ENCODE measurements at places on chromosomes 6 and 20.
A peak's percentile ranks its signal among the peaks of the same experiment; 100 is the strongest.

- DNase-seq, result no peak
These were observed 53.0 kb upstream of the CHD6 start for GRCh38 chr20:41671143-41671542.

DNA sequence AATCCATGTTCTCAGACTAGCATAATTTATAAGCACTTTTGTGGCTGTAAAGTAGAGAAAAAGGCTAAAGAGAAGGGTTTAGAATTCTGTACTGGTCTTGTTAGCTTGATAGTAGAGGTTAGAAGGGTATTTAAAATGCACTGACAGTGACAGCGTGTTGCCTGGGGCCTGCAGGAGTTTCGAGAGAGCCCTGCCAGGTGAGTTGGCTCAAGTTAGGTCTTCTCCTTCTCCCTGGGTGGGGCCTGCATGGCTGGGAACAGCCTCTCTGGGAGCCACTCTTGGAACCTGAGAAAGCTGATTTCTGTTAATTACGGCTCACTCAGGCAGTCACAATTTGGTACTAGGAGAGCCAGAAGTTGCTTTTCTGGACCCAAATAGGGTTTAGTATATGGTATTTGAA lies 103.7 kb downstream of the ARID1B start:
- no peak for DNase-seq

GRCh38 chr6:137272403-137272802 lies 53.2 kb upstream of the IFNGR1 start:
- no peak for DNase-seq

DNA sequence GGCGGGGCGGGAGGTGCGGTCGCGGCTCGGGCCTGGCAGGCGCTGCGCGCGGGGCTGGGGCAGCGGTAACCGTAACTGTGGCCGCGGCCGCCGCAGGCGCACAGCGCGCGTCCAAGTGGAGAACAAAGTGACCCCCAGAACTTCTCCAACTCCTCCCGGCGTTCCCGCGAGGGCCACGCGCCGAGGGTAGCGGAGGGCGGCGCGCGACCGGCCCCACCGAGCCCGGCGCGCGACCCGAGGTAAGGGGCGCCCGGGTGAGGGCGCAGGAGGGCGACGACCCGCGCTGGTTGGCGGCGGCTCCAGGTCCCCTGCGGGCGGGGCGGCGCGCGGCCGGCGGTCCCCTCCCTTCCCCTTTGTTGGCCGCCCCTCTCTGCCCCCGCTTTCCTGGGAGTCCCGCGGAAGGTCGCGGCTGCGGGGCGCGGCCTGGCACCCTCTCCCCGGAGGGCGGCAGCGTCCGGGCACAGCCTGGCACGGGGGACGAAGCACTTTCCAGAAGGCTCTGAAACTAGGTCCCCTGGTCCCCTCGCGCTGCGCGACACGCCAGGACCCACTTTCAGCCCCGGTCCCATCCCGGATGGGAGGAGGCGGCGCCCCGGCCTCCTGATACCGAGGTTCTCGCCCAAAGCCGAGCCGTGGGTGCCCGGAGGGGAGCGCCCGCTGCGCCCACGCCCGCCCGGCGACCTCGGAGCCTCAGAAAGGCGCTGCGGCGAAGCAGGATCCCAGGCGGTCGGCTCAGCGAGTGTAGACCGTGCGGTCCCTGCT lies at the start of gene TIAM2:
TSS of gene TIAM2 (plus strand) at position 62 of the 762 bp plus-strand sequence. CDS start 133,909 bp downstream, outside the sequence.
- DNase-seq, result no peak

DNA sequence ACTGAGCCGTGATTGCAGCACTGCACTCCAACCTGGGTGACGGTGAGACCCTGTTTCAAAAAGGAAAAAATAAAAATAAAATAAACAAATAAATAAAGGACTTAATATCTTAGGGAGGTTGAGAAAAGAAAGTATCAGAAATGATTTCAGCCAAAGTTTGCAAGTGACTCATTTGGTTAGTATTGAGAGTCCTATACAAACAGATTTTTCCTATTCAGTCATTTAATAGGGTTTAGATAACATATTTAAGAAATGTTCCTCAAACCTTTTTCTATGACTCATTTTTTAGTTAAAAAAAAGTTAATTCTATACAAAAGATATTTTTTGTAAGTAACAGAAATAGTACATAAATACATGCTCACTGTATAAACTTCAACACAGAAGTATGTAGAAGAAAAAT lies 235.1 kb downstream of the GJA1 start:
- no peak for DNase-seq

DNA sequence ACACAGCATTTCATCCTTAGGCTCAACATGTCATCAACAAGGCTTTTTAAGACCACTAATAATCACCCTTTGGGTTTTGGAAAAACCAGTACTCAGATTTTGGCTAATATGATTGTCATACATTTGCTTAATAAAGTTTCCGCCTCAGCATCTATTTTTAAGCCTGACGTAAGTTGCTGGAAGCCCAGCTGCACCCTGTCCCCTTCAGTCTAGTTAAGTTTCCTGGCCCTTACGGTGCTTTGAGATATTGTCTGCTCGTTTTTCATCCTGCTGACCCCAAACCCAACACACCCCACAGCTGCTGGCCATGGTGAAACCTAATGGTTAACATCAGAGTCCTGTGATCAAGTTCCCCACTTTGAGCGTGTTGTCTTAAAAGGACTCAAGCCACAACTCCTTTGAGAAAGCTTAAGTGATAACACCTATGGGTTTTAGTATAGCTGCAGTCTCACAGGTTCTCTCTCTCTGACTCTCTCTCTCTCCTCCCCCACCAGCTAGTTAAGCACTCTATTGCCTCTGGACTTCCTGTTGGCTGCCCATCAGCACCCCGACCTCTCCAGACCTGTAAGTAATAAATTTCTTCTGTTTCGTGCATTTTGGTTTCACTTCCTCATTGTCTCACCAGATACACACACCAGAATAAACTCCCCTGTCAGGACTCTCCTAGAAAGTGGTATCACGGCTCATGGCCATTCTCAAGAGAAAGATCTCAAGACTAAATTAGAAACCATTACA lies 802.0 kb downstream of the C6orf118 start:
- no peak for DNase-seq

DNA sequence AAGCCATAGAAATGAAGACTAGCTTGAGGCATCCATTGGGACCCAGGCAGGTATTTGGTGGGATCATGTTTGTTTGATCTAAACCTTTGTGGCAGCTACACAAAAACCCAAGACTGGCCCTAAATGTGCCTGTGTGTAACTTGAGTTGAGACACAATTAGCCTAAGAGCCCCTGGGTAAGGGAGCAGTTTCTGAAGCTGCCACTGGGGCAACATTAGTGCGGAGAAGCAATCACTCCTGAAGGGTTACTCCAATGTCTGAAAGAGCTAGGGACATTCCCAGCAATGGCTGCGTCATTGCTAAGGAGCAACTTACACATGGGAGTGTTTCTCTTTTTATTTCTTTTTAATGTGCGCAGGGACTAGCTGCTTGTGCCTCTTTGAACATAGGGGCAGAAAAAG lies 67.9 kb upstream of the EEF1E1 start:
- no peak for DNase-seq

DNA sequence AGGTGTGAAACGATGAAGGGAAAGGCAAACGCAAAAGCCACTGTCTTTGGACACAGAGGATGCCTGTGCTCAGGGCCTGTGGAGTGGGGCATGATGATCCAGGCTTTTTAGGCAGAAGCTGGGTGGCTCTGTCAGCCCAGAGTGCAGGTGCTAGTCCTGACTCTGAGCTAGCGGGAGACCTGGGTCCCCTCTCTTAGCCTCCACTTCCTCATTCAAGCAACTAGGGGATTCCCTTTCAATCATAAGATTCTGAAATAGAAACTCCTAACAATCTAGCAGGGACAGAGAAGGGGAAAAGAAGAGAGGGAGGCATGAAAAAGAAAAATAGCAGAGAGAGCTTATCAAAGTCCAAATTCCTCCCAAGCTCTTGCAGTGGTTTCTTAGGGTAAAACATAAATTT lies 7.6 kb upstream of the HIVEP2 start:
- DNase-seq, result no peak

GRCh38 chr6:36844232-36845170 lies 5.3 kb upstream of the CPNE5 start:
- no peak for DNase-seq

DNA sequence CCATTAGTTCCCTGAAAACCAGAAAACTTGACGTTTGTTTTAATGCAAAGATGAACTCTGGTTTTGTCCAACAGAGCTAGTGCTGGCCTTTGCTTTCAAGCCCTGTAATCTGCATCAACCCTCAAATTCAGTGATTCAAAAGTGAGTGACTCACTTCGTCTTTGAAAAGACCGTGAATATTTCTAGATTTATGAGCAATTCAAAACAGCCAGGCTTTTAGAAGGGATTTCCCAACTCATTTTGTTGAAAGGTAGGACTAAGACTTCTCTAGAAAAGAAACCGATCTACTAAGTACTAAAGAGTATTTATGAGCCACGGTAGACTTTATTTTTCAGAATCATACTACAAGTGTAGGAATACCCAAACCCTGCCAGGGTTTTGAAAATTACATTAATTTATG lies 121.5 kb downstream of the UST start:
- DNase-seq, result no peak

GRCh38 chr6:148273962-148274752 lies 68.5 kb upstream of the SASH1 start:
- DNase-seq, result no peak

DNA sequence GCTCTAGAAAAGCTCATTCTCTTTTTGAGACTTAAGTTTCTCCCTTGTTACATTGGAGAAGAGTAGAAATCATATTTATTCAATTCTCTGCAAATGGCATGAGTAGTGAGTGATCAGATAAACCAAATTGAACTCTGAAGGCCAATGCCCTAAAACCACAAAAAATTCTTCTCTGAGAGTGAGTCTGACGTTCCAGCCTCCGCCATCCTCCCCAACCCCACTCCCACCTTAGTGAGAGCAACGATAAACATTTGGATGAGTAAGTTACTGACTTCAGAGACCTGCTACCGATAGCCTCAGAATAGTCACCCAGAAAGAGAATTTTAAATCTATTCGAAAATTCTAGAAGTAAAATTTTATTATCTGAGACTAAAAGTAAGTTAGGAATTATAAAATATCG lies 94.6 kb downstream of the TFAP2A start:
- no peak for DNase-seq

DNA sequence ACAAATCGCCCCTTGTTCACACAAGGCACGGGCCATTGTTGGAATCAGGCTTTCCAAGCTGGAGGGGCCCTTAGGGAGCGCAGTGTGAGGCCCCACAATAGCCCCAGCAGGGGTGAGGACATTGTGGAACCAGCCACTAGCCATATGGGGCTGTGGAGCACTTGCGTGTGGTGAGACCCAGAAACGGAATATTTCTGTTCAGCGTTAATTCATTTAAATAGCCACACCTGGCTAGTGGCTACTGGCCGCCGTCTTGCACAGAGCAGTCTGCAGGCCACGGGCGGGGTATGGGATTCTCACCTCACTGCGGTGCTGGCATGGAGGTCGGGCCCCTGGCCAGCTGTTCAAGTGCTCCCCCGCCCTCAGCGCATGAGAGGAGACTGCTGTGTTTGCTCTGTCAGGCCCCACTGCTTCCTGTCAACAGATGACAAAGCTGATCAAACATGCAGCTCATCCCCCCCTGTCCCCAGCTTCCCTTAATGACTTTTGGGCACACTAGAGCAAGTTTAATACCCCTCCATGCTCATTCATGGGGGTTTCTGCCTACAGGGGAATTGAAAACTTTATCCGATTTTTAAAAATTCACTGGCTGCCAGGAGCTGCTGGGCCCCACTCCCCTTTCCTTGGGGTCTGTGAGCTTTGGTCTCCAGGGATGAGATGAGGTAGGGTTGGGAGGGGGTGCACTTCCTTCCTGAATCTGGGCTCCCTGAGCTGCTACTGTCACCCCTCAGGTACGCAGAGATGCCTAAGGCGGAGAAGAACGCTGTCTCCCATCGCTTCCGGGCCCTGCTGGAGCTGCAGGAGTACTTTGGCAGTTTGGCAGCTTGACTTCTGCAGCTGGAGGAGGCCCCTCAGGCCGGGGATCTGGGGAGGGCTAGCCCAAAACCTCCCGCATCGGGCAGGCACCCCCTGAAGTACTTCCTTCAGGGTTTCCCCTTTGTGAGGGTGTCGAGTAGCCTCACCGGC lies 13.6 kb downstream of the ITPA start:
- DNase-seq, result peak; percentile 94
